ENCODE measurements at places on chromosomes 13 and 19.

DNA sequence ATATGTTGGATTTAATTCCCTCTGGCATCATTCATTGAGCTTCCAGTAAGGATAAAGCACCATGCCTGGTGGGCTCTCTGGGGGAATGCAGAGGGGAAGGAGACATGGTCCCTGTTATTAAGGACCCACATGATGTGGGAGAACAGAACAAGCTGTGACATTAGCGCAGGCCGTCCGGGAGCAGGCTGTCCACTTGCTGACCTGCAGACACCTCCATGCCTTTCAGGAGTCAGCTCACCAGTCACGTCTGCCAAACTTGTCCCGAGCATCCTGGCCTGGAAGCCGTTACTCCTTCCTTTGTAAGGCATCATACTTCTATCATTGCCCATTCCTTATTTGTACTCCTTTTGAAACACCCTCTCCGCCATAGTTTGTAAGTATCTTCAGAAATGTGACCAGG lies 23.4 kb downstream of the B3GLCT start:
- no peak for DNase-seq

DNA sequence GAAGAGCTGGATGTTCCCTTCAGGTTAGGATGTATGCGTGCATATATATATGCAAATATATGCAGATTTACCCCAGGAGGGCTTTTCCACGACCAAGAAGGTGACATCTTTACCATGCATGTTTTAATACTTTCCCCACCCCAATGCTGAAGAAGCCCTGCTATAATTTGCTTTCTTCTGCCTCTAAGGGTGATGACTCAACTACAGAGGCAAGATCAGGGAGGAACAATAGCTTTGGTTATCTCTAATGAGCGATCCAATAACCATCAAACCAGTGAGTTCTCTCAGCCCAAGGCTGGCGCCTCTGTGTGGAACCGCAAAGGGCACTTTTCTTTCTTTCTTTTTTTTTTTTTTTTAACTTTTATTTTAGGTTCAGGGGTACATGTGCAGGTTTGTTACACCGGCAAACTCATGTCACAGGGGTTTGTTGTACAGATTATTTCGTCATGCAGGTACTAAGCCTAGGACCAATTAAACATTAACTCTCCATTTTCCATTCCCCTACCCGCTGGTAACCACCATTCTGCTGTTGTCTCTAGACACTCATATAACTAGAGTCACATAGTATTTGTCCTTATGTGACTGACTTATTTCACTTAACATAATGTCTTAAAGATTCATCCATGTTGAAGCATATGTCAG lies 25.7 kb upstream of the UBE2L5 start:
- DNase-seq = no peak

- no peak for DNase-seq
These were observed 2.7 kb downstream of the CYP4F3 start for GRCh38 chr19:15643387-15643786.

GRCh38 chr19:55258476-55258827 lies 365 bp downstream of the PPP6R1 start:
- DNase-seq = no peak

- DNase-seq = peak; percentile 34
These were observed at the start of gene PTPRS for GRCh38 chr19:5340637-5341447. TSS of gene PTPRS (minus strand) at chr19:5340812. CDS start at chr19:5286140, 54,672 bp downstream.

GRCh38 chr19:751501-752341 lies 809 bp downstream of the MISP start:
- DNase-seq = no peak

- DNase-seq = no peak
These were observed 20.3 kb upstream of the CACNA1A start for GRCh38 chr19:13526552-13526951.

- DNase-seq = no peak
These were observed 10.3 kb upstream of the SLC7A10 start for GRCh38 chr19:33235996-33236350.

DNA sequence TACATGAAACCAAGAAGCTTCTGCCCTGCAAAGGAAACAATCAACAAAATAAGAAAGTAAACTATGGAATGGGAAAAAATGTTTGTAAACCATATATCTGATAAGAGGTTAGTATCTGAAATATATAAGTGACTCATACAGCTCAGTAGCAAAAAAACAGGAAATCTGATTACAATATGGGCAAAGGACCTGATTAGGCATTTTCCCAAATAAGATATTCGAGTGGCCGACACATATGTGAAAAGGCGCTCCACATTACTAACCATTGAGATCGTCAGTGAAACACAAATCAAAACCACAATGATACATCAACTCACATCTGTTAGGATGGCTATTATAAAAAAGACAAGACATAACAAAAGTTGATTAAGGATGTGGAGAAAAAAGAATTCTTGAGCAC lies 2818.6 kb upstream of the PCDH20 start:
- DNase-seq = no peak

DNA sequence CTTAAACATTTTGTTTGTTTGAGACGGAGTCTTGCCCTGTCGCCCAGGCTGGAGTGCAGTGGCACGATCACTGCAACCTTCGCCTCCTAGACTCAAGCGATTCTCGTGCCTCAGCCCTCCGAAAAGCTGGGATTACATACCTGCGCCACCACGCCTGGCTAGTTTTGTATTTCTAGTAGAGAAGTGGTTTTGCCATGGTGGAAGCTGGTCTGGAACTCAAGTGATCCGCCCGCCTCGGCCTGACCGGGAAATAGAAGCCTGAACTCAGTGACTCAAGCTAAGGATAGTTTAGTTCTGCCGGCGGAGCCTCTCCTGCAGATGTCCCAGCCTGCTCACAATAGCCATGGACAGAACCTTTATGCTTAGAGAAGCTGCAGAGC lies 53.0 kb upstream of the ZNF254 start:
- DNase-seq = no peak

- no peak for DNase-seq
These were observed 150.2 kb downstream of the LHFPL6 start for GRCh38 chr13:39452834-39453233.

DNA sequence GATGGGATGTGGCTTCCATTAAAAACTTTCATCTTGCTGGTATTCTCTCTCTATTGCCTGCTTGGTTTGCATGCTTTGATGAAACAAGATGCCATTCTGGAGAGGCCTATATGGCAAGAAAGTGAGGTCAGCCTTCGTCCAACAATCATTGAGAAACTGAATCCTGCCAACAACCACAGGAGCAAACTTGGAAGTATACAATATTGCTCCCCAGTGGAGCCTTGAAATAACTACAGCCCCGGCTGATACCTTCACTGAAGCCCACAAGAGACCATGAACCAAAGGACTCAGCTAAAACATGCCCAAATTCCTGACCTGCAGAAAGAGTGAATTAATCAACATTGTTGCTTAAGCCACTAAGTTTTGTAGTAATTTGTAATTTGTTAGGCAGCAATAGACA lies 82.5 kb upstream of the FGF14 start:
- no peak for DNase-seq

DNA sequence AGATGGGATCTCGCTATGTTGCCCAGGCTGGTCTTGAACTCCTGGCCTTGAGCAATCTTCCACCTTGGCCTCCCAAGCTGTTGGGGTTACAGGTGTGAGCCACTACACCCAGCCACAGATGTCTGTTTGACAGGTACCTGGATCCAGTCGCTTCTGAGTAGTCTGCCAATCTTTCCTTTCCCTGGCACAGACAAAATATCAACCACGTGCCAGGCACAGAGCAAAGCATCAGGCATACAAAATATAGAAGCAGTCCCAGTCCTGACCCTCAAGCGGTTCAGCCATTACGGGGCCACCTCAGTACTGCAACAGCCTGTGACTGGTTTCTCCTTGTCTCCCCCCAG lies 3.8 kb downstream of the ELAVL1 start:
- no peak for DNase-seq

DNA sequence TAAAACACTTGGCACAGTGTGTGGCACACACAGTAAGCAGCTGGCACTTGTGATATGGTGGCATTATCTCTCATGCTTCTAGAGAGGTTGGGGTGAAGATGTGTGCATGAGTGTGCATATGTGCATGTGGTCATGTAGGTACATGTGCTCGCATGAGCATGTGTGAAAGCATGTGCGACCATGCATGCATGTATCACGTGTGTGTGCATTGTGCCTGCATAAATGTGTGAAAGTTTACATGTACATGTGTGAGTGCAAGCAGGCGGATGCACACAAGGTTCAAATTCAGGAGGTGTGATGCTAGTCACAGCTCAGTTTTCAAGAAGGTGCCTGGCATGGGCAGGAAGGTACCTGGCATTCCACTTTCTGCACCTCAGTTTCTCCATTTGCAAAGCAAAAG lies 59.0 kb upstream of the UQCRFS1 start:
- no peak for DNase-seq

DNA sequence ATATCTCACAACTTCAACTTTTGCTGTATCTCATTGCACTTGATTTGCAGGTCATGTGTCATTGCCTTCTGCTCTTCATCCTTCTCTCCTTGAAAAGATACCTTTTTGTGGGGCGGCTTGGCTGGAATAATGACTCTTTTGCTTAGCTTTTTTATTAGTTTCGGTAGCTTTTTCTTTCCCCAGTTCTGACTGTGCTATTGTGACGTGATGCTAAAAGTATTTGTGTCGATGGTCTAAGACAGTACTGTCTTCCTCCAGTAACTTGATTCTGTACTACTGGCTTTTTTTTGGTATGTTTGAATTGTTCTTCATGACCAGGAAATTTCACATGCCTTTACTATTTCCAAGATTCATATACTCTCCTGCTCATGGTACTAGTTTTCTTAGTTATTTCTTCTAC lies 63.1 kb downstream of the SLITRK1 start:
- DNase-seq = no peak

GRCh38 chr19:3576696-3577443 lies 4.1 kb downstream of the HMG20B start:
- DNase-seq = no peak

- peak; percentile 13 for DNase-seq
These were observed 170.3 kb downstream of the PTPRS start for GRCh38 chr19:5170329-5170745.

GRCh38 chr13:51396352-51396751 lies 56.5 kb downstream of the INTS6 start:
- DNase-seq = no peak

DNA sequence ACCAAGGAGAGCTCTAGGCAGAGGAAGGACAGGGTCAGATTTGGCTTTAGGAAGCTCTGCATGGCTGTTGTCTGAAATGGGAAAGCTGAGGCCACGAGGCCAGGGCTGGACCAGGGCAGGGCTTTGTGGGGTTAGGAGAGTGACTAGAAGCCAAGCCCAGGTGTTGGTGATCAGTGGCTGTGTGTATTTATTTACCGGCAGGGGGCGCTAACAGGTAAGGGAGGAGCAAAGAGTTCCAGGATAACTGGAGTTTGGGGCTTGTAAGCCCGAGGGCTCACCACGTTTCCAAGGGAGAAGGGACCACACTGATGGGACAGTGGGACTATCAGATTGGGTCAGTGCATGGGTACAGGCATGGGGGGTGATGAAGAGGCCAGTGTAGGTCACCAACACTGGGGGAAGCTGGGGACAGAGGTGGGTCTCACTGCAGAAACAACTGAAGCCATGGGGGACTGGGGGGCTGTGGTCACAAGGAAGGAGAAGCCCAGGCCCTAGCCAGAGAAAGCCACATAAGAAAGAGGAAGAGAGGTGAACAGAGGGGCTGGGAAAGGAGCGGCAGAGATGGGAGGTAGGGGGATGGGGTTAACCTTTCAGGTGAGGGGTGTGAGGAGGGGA lies 3.9 kb downstream of the TMEM147 start:
- no peak for DNase-seq

- DNase-seq = no peak
These were observed 313.2 kb downstream of the SHISA2 start for GRCh38 chr13:25738342-25739196.

DNA sequence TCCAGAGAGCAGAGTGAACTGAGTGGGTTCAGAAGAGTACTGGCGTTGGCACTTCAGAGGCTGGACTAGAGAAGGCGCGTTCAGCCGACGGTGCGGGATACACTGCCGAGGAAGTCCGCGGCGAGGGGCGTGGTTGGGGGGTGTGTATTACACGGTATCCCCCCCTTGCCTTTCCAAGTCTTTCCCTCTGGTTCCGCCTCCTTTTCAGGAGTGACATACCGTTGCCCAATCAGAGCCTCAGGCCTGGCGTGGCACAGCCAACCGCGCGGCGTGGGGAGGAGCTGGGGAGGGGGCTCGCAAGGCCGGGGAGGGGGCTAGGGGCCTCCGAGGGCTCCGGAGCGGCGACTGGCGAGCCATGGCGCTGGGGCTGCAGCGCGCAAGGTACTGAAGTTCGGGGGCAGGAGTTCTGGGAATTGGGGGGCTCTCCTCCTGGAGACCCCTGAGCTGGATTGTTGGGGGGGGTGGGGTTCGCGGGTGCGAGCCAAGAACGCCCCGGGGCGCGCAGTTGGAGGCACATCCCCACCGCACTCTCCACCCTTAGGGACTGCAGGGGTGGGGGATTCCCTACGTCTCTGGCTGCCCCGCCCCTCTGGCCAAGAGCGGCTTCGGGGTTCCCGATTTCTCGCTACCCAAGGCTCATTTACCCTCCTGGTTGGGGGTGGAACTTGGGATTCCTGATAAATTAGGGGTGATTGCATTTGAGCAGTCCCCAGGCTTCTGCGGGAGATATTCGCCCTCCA lies at the start of gene HIF3A:
Gene HIF3A, plus strand, starts transcription at position 321 of the 740 bp plus-strand sequence. Its CDS starts 35 bp downstream, at position 356.
- no peak for DNase-seq

DNA sequence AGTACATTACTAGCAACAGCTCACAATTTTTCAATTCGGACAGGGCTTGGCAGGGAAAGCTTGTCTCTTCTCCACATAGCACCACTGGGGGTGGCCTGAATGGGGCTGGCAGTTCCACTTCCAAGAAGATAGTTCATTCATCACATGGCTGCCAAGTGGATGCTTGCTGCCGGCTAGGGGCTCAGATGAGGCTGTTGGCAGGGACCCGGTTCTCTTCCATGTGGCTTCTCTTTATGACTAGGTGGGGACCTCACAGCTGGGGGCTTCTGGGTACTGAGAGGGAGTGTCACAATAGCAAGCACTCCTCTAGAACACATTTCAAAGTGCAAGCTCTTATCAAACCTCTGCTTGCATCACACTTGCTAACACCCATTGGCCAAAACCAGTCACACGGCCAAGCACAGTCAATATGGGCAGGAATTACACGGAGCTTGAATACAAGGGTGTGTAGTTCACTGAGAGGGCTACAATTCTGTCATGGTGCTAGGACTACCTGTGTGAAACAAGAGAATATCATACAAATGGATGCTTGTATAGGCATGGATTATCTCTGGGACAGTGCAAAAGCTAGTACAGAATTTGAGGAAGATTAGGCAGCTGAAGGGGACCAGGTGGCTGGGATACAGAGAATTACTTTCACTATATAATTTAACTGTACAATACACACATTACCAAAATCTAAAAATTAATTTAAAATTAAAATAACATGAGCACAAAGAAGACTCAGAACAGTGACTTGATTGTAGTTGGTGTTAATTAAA lies 32.3 kb downstream of the ATP7B start:
- no peak for DNase-seq

GRCh38 chr13:100063333-100063732 lies 25.6 kb upstream of the PCCA start:
- DNase-seq = no peak

DNA sequence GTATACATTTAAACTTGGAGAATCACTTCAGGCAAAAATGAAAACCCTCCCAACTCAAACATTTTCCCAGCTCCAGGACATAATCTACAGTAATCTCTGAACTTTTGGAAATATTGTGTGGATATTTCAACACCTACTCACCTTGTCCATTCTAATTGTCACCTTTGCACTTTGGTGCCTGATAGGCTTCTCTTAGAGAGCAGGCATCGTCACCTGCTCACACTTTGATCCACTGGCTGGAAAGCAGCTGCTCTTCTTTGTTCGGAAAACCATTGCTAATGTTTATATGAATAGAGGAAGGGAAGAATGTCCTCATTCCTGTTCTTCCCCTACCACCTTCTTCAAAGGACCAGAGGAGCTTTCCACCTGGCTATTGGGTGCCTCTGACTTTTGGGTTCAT lies 411.2 kb downstream of the FGF9 start:
- no peak for DNase-seq
